Spinal cord (tissue), 10 donors: ENCODE measurements at places on chromosomes 11 and 22. TPM values are rescaled to one million over a fixed set of nuclear protein-coding genes. Genes with fewer than 3 reads are reported as not detected.

- no peak overlapping the region for H3K27ac ChIP-seq
- H3K27me3 ChIP-seq: peaks cover 2% of the 10 kb centered on the region
- DNase-seq: no peak
- no peaks in the 10 kb centered on the region for H3K4me1 ChIP-seq
- no peaks in the 10 kb centered on the region for H3K36me3 ChIP-seq
Observed at GRCh38 chr11:62267050-62267449, 2.9 kb upstream of the SCGB2A2 start.

GRCh38 chr11:113473983-113474361 lies 1.2 kb downstream of the DRD2 start:
- H3K27ac ChIP-seq: no peak overlapping the region
- peaks cover 28% of the 10 kb centered on the region for H3K4me1 ChIP-seq
- no peaks in the 10 kb centered on the region for H3K36me3 ChIP-seq
- no peak overlapping the region for H3K4me3 ChIP-seq
- H3K27me3 ChIP-seq: peaks cover 59% of the 10 kb centered on the region
- no peak for DNase-seq

DNA sequence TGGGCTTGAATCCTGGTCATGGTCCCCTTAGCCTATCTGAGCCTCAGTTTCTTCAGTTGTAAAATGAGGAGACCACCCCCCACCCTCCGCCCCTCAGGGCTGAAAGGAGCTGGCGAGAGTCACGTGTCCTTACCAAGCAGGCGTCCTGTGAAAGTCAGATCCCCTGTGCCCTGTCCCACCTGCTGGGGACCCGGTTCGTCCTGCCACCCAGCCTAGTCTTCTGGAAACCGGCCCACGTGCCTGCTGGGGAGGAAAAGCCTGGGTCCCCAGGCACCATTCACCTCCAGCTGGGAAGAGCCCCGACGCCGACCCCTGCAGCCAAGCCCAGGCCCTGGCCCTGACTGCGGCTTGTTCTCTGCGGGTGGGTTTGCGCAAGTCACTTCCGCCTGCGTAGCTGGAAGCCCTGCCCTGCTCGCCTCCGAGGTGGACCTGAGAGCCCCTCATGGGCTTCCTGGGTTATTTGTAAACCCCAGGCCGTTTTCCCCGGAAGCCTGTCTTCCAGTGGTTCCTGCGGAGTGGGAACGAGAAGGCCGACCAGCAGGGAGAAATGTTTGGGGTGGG lies 679 bp upstream of the SSH3 start:
- no peak for DNase-seq
- peaks cover 30% of the 10 kb centered on the region for H3K4me1 ChIP-seq
- H3K27me3 ChIP-seq: no peaks in the 10 kb centered on the region
- peak overlapping the region; percentile 33 for H3K27ac ChIP-seq
- peak overlapping the region; percentile 49 for H3K4me3 ChIP-seq

DNA sequence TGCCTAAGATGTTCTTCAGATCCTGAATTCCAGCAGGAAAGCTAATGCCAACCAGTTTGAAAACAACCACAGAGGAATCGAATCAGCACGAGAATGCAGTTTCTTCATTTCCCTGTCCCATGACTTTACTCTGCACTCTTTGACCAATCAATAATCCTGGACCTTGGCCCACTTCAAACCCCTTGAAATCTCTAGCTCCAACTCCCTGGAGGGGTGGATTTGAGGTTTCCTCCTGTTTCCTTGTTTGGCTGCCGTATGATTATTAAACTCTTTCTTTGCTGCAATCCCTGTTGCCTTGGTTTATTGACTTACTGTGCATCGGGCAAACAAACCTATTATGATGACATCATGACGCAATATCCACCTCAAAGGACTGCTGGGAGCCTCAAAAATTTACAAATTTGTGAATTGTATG lies 109.3 kb downstream of the FBXO7 start:
- no peaks in the 10 kb centered on the region for H3K27me3 ChIP-seq
- DNase-seq: no peak
- H3K36me3 ChIP-seq: no peaks in the 10 kb centered on the region
- H3K4me3 ChIP-seq: no peak overlapping the region
- H3K27ac ChIP-seq: no peak overlapping the region

- no peaks in the 10 kb centered on the region for H3K4me1 ChIP-seq
- no peak overlapping the region for H3K27ac ChIP-seq
- H3K4me3 ChIP-seq: no peak overlapping the region
- no peaks in the 10 kb centered on the region for H3K36me3 ChIP-seq
- DNase-seq: no peak
Observed at GRCh38 chr22:50098052-50098451, 8.2 kb downstream of the MOV10L1 start.

DNA sequence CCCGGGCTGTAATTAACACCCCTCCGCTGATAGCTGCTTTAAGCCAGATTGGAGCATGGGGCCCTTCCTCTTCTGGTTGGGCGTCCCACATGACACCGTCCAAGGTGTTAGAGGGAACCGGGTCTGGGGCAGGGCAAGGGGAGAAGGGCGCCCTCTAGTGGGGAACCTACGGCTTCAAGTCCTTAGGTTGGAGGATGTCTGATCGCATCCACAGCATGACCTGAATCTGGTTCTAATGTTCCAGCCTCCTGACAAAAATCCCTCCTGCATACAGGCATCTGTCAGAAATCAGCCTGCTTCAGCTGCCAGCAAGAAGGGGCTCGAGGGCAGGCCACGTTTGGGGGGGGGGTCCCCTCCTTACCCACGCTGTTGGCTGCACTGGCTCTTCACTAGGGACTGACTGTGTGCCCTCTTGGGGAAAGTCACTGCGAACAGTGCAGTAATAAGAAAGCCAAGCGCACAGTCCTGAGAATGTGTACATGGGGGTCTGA lies 94.2 kb upstream of the TBCEL start:
- no peaks in the 10 kb centered on the region for H3K27me3 ChIP-seq
- no peaks in the 10 kb centered on the region for H3K36me3 ChIP-seq
- DNase-seq: no peak
- peaks cover 21% of the 10 kb centered on the region for H3K4me1 ChIP-seq

DNA sequence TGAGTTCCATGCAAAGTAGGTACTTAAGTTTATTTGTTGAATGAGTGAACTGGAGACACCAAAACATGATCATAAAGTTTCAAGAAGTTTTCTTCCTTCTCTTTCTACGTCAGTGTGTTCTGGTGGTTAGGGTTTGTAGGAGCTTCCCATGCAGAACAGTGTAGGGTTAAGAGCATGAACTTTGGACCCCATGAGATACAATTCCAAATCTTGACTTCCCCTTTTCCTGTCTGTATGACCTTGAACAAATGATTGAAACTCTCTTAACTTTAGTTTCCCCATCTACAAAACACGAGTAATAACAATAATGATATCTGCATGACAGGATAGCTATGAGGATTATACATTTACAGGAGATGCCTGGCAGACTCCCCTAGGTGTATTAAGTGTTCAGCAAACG lies 41.0 kb upstream of the TENM4 start:
- H3K27ac ChIP-seq: no peak overlapping the region
- no peak for DNase-seq
- H3K4me3 ChIP-seq: no peak overlapping the region
- H3K27me3 ChIP-seq: no peaks in the 10 kb centered on the region
- no peaks in the 10 kb centered on the region for H3K36me3 ChIP-seq
- H3K4me1 ChIP-seq: no peaks in the 10 kb centered on the region

DNA sequence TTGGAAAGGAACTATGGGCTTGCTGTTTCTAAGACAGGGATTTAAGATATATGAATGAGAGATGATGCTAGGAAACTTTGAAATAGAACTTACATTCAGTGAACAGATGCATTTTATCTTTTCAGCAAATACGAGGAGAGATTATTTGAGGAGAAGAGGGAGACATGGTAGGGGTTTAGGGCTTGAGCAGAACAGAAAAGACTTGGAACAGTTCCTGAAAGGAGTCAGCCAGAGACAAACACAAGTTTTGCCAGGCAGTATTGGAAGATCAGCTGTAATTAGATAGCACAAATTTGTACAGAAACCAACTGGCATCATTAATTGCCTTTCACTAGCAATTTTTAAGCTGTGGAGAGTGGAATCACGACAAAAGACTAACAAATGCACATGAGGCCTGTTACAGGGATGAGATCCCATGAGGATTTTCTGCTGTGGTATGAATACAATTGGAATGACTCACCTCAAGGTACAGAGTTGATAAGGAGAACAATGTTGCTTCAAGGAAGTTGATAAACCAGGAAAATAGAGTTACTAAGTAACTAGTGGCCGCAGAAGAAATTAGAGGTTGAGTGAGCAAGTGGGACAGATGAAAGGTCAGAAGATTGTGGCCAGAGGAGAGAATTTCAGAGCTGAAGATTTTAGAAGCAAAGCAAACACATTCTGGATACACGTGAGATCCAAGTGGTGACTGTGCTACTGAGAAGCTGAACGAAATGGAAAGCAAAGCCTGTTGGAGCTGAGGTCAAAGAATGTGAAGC lies 67.9 kb downstream of the CYB5R2 start:
- H3K4me3 ChIP-seq: no peak overlapping the region
- no peak for DNase-seq
- H3K27ac ChIP-seq: no peak overlapping the region
- H3K27me3 ChIP-seq: no peaks in the 10 kb centered on the region

DNA sequence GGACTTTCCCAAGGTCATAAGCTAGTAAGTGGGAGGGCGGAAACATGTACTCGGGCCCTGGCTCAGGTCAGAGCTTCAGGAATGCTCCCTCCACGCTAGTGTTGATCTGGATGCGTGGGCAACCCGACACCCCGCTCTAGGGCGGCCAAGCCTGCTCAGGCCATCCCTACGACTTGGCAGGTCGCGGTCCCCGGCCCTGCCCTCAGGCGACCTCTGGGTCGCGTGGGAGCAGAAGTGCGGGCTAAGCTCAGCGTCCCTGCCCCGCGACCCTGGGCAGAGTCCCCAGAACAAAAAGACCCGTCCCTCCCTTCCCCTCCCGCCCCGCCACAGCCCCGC lies 781 bp upstream of the TEF start:
- no peaks in the 10 kb centered on the region for H3K27me3 ChIP-seq
- H3K27ac ChIP-seq: peak overlapping the region; percentile 99
- H3K4me1 ChIP-seq: peaks cover 20% of the 10 kb centered on the region
- H3K4me3 ChIP-seq: peak overlapping the region; percentile 63

DNA sequence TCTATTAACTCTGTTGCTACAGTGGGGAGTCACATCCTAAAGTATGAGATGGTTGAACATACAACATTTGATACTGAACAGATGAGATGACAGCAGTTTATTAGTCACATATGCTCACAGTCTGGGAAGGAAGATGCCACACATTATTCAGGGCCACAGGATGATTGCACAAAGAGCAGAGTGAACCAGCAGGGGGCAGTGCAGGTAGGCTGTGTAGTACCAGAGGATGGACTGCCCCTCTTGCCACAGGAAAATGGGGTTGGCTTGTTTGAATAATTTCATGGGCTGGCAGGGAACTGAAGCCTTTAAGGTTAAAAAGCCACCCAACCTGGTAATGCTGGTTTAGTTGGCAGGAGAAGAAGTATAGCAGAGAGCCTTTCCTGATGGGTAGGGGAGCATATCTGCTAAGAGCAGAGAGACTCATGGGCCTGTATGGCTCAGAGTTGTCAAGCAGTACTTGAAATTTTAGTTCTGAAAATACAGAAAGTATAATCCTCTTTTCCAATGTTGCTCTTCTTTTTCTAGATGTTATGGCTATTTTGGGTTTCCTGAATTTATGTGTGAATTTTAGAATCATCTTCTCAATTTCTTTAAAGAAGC lies 180.4 kb upstream of the B3GAT1 start:
- DNase-seq: no peak
- no peaks in the 10 kb centered on the region for H3K36me3 ChIP-seq
- no peaks in the 10 kb centered on the region for H3K4me1 ChIP-seq
- H3K27me3 ChIP-seq: no peaks in the 10 kb centered on the region
- no peak overlapping the region for H3K4me3 ChIP-seq

- H3K4me1 ChIP-seq: no peaks in the 10 kb centered on the region
- DNase-seq: no peak
- no peak overlapping the region for H3K4me3 ChIP-seq
- H3K36me3 ChIP-seq: no peaks in the 10 kb centered on the region
Observed at GRCh38 chr11:102253020-102253715, 64.1 kb upstream of the BIRC3 start.

GRCh38 chr11:78372114-78372768 lies 45.4 kb downstream of the GAB2 start:
- peak overlapping the region; percentile 62 for H3K27ac ChIP-seq
- H3K27me3 ChIP-seq: no peaks in the 10 kb centered on the region
- H3K36me3 ChIP-seq: no peaks in the 10 kb centered on the region
- DNase-seq: no peak
- peaks cover 9% of the 10 kb centered on the region for H3K4me1 ChIP-seq

DNA sequence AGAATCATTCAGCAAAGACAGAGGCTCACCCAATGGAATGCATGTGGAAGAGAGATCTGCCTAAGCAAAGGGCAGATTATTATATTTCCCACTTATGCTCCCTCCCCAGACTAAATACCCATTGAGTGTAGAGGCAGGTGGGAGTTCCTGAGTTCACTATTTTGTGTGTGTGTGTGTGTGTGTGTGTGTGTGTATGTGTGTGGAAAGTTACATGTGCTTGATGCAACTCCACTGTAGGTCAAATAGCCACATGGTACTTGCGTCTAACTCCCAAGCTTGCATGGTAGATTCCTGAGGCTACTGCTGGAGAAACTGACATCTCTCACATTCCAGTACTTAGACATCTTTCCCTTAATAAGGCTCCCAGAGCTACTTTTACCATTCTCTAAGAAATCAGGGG lies 3.4 kb upstream of the COPB1 start:
- H3K36me3 ChIP-seq: peaks cover 22% of the 10 kb centered on the region
- H3K27ac ChIP-seq: no peak overlapping the region
- no peak overlapping the region for H3K4me3 ChIP-seq
- H3K27me3 ChIP-seq: no peaks in the 10 kb centered on the region
- H3K4me1 ChIP-seq: no peaks in the 10 kb centered on the region
- DNase-seq: no peak

GRCh38 chr11:22479971-22480720 lies 142.0 kb downstream of the SLC17A6 start:
- no peak overlapping the region for H3K27ac ChIP-seq
- H3K27me3 ChIP-seq: no peaks in the 10 kb centered on the region
- no peak overlapping the region for H3K4me3 ChIP-seq

DNA sequence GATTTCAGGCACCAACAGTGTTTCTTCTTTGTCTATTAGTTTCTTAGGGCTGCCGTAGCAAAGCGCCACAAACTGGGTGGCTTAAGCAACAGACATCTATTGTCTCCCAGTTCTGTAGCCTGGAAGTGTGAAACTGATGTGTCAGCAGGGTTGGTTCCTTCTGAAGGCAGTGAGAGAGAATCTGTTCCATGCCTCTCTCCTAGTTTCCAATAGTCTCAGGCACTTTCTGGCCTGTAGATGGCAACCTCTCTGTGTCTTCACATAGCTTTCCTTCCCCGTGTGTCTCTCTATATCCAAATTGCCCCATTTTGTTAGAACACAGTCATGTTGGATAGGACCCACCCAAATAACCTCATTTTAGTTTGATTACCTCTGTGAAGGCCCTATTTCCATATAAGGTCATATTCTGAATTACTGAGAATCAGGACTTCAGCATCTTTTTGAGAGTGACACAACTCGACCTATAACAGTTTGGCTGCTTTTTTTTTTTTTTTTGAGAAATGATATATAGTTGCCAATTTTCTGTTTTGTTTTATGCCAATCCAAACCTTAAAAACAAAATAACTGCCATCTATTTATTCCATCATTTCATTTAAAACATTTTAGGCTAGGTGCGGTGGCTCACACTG lies 108.2 kb downstream of the SLC36A4 start:
- no peak for DNase-seq
- no peaks in the 10 kb centered on the region for H3K36me3 ChIP-seq
- H3K4me3 ChIP-seq: no peak overlapping the region
- H3K27me3 ChIP-seq: no peaks in the 10 kb centered on the region

OR5B21 gene
- total RNA-seq: not detected

ME3 gene
- 45.3 TPM for total RNA-seq

LDHAL6A gene
- 0.06 TPM for total RNA-seq

NADSYN1 gene
- 42.8 TPM for total RNA-seq

MB gene
- 0.50 TPM for total RNA-seq
